ENCODE measurements at places on chromosomes 3 and 15.

DNA sequence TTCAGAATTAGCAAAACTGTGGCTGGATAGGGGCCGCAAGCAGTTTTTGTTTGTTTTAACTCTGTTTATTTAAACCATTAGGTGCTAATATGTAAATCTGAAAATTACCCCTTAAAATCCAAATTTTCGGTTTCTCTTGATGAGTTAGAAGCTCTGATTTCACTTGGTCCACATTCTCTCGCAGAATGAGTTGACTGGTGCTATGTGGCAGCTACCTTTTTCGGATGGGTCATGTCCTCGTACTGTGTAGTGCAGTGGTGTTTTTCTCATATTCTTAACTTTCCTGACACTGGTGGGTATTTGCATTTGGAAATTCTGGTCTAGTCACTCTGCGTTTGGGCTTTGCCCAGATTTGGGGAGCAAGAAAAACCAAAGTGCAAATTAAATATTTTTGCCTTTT, 87.1 kb downstream of the DIPK2A start:
- DNase-seq: no peak

DNA sequence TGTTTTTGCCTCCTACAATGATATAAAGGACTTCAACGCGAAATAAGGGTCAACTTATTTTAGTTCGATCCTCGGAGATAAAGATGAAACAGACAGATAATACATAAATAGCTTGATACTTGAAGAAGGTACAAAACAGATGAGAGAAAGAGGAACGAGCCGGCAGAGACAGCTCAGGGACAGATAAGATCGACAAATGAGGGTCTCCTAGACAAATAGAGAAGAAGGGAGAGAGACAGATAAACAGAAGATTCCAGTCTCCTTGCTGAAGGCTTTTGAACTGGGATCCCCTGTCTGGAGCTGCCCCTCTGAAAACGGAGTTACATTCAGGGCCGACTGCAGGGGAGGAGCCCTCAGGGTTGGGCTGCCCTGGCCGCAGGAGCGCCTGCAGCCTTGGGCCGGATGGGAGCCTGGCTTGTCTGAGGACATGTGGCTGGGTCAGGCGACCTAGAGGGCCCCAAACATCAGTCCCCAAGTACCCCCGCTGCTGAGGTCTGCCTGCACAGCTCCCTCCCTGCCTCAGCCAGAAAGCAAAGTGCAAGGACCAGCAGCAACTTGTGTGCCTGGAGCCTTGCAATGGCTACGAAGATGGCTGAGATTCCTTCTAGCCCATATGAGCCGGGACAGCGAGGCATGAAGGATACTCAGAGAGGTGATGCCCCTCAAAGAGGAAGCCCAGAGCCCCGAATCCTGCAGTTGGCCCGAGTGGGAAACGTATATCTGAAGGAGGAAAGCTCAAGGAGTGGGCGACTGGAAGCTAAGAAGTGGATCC, 926 bp upstream of the SKOR1 start:
- DNase-seq: no peak

DNA sequence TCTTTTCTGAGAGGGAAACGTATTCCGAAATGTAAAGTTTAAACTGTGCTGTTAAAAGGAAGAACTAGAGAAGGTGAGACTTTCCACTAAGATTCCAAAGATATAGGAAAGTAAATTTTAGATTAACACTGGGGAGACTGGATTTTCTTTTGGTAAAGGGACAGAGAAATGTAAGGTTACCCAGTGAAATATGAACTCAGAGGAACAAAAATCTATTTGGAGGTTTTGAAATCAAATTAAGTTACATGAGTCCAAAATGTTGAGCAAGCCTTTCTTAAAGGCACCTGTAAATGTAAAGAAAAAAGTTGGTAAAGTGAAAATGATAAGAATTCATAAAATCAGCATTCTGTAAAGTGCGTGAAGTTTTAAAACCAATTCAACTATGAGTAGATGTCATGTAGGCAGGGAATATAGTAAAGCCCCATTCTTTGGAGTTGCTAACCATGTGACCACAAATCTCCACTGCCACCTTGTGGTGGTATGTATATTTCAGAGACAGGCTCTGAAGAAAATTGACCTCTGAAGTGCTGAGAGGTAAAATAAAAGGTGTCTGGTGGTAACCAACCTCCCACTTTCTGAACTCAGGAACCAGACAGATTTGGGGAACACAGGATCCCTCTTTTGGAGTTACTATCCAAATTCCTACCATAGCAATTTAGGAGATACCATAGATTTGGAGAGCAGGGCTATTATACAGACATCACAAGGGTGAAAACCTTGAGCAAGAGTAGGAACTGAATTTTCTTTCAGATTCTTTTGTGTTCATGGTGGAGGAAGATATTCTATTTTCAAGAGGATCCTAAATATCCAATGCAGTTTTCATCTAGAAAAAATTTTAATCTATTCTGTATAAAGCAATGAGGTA, 215.3 kb downstream of the ROBO2 start:
- peak; percentile 37 for DNase-seq

- DNase-seq: no peak
Measured at GRCh38 chr3:52006017-52006819, 10.5 kb upstream of the RPL29 start.

- no peak for DNase-seq
Measured at GRCh38 chr3:31634476-31634875, 101.8 kb downstream of the STT3B start.

DNA sequence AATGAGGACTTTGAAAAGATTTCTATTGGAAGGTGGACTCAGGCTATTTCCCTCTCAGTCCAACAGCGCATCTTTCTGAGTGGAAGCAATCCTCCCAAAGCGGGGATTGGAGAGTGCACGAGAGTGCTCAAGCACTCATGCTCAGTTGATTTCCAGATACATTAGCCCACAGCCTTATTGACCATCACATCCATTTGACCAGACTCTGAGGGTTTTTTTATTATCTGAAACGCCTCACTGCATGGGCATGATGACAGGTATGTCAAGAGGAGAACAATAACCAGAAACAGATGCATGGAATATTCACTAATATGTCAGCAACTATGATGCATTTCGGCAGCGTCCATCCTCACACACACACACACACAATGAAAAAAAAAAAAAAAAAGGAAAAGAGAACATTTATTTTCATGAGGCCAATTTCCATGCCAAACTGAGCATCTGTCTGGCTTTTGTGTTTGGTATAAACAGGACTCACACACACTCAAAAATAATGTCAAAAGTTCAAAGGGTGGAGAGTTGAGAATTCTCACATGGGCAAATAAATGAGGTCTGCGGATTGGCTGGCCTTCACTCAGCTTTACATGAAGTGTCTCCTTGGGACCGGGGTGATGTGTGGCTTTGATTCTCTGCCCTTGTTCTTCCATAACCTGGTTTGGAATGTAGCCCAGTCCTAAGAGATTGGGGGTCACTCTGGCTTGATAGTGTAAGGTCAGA, 371.6 kb downstream of the MCTP2 start:
- no peak for DNase-seq

- DNase-seq: no peak
Measured at GRCh38 chr15:31260646-31261265, 65.9 kb upstream of the KLF13 start.

DNA sequence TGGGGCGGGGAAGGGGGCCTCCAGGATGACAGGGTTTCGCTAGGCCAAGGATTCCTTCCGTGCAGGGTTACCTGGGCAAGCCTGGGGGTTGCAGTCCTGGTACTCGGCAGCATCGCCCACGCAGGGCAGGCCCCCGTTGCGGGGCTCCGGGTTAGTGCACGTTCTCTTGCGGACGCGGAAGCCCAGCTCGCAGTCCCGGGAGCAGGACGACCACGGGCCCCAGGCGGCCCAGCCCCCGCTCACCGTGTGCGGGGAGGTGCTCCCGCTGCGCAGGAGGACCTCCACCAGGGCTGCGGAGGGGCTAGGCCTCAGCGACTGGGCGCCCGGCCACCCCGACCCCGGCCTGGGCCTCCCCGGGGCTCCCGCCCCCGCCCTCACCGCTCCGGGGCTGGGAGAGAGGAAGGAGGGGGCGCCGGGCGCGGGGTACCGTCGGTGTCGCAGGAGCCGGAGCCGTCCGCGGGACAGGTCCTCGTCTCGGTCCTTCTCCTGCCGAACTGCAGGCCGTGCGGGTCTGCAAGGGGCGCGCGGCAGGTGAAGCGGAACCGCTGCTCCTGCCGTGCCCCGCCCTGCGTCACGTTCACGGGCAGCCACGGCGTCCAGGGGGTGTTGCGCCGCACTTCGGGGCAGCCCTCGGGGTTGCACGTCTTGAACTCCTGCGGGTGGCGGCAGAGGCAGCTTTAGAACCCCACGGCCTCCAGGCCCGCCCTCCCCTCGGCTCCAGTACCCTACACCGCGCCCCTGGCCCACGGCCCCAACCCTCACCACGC, 114.6 kb downstream of the SEMA5B start:
- DNase-seq: no peak

GRCh38 chr3:132134611-132135010, 99.8 kb upstream of the CPNE4 start:
- no peak for DNase-seq

- DNase-seq: no peak
Measured at GRCh38 chr3:89405593-89405992, 298.2 kb downstream of the EPHA3 start.

DNA sequence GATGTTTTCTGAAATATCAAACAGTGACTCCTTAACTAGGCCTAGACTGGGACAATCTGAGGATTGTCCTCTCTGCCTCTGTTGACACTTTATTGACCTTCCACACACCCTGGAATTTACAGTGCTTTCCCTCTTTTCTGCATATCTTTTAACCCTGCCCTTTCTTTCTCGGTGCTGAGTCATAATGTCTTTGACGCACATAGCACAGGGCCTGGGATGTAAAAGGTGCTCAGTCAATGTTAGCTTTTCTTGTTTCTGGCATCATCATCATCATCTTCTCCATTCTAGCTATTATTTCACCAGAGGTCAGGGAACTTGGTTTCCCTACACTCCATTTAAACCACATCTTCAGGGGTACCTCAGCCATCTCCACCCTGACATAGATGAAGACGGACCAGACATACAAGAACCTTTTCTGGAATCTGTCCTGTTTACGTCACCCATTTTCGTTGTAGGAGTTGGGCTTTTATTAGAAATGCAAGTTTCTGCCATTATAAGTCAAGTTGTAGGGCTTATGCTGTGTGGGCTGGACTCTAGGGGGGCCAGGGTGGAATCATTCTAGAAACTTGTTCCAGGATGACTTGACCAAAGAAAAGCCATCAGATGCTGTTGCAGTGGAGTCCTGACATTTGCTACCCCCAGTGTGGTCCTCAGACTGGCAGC, 46.6 kb downstream of the ZBTB38 start:
- peak; percentile 35 for DNase-seq

DNA sequence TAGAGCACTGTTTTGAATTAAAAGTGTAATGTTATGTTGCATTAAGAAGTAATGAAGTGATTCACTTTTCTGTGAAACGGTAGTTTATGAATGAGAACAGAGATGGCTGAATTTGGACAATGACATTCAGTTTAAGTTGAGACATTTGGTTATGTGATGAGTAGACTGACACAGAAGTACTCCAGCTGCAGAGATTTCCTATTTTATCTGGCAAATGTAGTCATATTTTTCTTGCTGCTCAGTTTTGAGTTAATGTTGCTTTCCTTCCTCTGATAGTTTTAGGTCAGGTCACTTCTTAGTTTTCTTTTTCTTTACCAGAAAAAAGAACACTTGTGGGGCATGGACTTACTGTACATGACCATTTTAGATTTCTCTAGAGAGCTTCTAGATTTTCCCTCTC, 51.2 kb downstream of the ASB7 start:
- DNase-seq: no peak

DNA sequence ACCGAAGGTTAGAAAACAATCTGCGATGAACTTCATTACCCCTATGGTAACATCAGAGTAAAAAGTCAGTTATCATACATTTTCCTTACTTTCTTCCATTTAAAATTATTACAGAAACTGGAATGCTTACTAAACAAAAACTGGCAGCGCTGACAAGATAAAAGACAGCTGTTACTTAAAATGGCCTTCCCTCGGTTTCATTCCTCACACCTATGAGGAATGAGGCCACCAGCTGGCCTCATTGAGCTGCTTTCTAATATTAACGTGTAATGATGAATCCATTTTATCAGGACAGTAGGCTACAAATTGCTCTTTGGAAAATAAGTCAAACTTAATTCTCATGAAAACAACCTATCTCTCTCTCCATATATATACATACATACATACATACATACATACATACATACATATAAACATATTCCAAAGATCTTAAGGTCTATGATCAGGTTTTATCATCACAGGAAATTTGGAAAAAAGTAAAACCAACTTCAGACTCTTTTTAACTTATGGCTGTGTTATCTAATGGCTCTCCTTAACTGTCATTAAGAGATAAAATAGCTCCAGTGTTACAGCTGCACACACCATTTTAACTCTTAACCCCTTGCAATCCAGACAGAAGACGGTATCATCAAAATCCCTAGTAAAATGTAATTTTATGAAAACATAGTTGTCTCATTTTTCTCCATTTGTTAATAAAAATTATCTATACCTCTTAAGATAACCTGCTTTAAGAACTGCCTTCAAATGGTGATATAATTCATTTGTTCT, 5.2 kb downstream of the CCNL1 start:
- DNase-seq: no peak

Data from activated CD4-positive, alpha-beta T cell treated with anti-CD3 and anti-CD28 coated beads, Interleukin-2, Interleukin-4, amounts not matched to agents 100 ng/mL and 50 ng/mL, durations not matched to agents 16 hours and 8 hours (primary cell).